Stimulated activated CD8-positive, alpha-beta memory T cell treated with anti-CD3 and anti-CD28 coated beads, Interleukin-4, amount 100 ng/mL, for 1 hour (primary cell): ENCODE measurements at places on chromosomes 1 and 21.
A peak's percentile ranks its signal among the peaks of the same experiment; 100 is the strongest.

DNA sequence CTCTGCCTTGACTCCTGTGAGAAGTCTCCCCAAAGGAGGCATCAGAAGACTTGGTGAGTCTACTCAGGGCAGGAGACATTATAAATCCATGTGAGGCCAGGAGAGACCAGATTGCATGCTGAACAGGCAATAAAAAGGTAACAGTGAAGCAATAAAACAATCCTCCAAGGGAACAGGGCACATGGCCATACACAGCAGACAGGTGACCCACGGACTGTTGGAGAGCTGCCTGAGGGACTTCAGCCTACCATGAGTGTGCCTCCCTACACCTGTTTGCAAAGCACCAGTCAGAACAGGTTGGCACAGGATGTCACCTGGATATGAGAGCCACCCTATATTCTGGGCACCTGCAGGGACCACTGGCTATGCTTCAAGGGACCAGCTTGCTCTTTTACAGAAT lies 67.6 kb downstream of the MAB21L3 start:
- no peak for DNase-seq

DNA sequence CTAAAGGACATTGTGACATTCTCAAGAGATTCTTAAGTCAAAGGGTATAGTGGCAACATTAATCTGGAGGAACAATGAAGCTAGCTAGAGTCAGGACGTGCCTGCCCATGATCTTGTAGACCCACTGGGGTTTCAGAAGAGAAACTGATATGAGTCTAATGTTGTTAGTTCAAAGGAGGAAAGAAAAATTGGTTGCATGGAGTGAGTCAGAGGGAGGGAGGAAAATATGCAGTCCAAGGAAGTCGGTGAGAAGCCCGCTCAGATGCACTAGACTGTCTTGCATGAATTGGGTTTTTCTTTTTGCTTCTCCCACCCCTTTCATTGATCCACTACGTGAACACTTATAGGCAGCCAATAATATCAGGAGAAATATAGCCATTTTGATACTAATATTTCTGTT lies 53.8 kb upstream of the SYT14 start:
- no peak for DNase-seq

- DNase-seq = no peak
Measured at GRCh38 chr1:171292799-171293198, 21.2 kb upstream of the FMO4 start.

- DNase-seq = no peak
Measured at GRCh38 chr1:221487781-221488524, 253.9 kb downstream of the DUSP10 start.

- DNase-seq = peak; percentile 34
Measured at GRCh38 chr1:39258146-39258924, 53.8 kb downstream of the MACF1 start.

DNA sequence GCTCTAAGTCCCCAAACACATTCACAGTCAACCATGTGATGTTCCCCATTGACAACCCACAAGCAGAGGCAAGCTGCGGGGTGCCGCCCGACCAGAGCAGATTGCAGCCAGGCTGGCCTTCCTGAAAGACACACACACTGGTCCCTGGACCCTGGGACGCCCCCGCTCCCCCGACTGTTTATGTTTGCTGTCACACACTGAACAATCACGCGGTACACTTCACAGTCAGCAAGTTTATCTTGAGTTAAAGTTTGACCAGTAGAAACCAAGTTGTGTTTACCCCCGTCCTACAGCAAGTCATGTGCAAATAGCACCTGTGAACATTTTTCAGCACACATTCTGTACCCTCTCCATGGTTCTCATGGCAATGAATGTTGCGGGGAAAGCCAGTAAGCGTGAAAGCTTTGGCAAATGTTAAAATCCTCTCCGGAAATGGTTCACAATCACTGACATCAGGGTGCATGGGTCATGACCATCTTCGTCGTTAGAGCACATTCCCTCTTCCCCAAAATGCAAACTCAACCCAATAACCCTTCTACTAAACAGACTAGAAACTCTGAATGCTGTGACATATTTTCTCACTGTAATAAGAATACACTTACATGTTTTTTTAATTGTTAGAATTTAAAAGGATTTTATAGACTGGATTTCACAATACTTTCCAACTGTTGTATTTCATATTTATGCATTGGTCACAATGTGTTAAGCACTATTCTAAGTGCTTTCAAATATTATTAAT lies 33.3 kb upstream of the IRF2BP2 start:
- no peak for DNase-seq

DNA sequence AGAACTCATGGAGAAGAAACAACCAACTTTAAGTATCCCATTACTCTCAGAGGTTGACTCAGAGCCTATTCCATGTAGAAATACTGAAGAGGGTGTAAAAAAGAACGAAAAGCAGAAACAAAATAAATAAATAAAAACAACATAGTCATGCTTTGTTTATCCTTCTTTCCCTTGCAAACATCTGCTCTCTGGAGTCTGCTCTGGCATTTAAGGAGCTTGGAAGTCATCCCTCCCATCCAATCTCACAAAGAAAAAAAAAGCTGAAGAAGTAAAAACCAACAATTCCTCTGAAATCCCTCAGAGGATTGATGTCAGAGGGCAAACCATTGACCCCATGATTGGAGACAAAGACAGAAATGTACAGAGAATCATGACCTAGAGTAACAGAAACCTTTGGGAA lies 302.6 kb upstream of the GREM2 start:
- DNase-seq = no peak

DNA sequence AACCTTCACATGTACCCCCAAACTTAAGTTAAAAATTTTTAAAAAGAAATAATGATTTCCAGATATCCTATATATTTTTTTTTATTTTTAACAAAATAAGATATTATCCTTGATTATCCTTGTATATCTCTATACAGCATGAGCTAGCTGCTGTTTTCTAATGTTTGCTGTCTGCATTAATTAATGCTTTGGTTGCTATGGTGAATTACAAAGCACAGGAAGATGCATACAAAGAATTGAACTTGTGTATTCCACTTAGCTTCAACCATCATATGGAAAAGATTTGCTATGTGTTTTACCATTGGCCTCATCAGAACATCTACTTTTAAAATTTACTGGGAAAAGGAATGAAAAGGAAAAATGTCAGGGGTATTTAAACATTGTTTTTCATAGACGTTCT lies 35.4 kb downstream of the VPS45 start:
- no peak for DNase-seq

GRCh38 chr1:99827970-99828369 lies 22.2 kb upstream of the AGL start:
- DNase-seq = no peak

GRCh38 chr1:228013935-228014930 lies 7.4 kb downstream of the WNT3A start:
- no peak for DNase-seq

DNA sequence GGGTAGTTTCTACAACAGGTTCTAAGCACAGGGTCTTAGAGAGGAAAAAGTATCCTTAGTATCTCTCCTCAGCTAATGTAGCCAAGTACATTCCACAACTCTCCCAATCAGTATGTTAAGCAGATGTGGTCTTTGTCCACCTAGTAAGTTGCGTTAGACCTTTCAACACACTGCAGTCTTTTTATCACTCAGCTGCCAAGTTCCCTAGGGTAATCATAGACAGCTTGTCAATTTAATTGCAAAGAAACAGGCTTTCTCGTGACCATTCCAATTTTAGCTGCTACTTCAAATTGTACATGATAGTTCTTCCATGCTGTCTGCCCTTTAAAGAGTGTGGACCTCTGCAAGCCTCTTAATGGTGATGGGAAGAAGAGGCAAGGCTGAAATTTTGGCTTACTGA lies 211.8 kb upstream of the PKN2 start:
- DNase-seq = no peak

DNA sequence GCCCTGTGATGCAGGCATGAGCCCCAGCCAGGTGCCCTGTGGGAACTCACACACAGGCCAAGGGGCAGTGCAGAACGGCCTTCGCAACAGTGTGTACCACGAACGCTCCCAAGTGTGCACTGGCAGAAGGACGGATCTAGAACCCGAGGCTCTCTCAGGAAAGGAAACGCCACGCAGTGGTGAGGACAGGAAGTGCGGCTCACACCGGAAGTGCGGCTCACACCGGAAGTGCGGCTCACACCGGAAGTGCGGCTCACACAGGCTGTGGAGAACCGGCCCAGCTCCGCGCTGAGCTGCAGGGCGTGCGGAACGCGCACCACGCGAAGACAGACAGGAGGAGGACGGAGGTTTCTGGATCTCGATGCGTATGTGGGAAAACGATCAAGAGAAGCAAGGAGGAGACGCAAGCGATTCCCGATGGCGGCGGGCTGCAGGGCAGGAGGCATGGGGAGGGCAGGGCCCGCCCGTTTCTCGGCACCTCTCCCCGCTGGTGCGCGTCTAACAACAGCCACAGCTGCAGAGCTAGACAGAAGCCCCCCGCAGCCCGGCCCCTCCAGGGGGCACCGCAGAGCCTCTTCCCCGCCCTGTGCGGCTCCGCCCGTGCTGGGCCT lies 35.9 kb upstream of the TMEM52 start:
- DNase-seq = no peak

GRCh38 chr1:220527908-220528678 lies at the start of gene MARK1:
TSS of gene MARK1 (plus strand) at chr1:220528136. CDS start at chr1:220528823, 687 bp downstream.
- DNase-seq = no peak

GRCh38 chr1:119554183-119554582 lies 47.2 kb downstream of the HSD3B1 start:
- no peak for DNase-seq

- DNase-seq = no peak
Measured at GRCh38 chr1:3695326-3696217, 43.3 kb downstream of the TP73 start.

GRCh38 chr1:216721062-216721461 lies 2.2 kb downstream of the ESRRG start:
- DNase-seq = no peak

DNA sequence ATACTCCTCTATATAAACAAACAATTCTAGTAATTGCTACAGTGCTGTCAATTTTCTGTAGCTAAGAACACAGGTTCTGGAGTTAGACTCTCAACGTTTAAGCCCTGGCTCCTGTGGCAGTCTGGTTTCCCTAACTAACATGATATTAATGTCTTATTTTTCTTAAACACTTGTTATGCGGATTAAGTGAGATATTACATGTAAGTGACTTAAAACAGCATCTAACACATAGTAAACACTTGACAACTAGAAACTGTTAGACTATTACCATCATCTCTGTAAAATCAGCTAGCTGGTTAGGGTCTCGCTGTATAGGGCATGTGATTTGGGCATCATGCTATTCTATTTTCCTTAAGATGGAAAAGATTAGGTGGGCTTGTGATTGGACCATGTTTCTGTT lies 2.3 kb downstream of the VANGL1 start:
- no peak for DNase-seq
